Ureter (tissue), 1 donor: ENCODE measurements at places on chromosomes 7 and 10. TPM values are rescaled to one million over a fixed set of nuclear protein-coding genes. Genes with fewer than 3 reads are reported as not detected.

- DNase-seq: no peak
These were observed 21.0 kb downstream of the ITPRIP start for GRCh38 chr10:104317269-104317710.

Gene SLC26A3
- 0.31 TPM for total RNA-seq

Gene GNAI1
- total RNA-seq: 53.6 TPM

- no peak for DNase-seq
These were observed 126.9 kb upstream of the TBX20 start for GRCh38 chr7:35380739-35381224.

Gene ADIRF
- total RNA-seq: 790 TPM

DNA sequence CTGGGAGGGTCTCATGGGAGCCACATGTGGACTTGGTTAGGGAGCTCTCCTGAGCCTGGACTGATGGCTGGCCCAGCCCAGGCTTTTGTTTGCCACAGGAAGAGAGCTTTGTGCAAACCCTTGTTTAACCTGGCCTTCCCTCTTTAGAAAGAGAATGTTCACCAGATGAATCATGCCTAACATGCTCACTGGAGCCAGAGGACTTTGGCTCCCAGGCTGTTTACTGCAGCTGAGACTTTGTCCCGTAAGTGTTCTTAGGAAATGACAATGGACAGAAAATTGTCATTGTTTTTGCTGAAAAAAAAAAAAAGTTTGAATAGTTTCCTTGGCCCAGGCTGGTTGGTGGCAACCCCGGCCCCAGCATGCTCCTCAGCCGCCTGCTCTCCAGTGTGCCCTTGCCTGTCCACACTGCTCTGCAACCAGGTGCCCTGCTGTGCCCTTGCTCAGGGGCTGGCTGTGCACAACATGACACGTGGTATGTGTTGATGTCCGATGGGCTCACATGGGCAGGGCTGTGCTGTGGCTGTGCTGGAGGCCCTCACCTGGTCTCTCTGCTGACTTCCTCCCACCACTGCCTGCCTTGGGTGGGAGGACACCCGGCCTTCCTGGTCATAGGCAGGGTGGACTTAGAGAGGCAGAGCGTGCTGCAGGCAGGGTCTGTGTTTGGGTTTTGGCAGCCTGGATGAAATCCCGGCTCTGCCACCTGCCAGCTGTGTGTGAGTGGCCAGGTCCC lies 215.3 kb upstream of the ZNF32 start:
- no peak for DNase-seq

DNA sequence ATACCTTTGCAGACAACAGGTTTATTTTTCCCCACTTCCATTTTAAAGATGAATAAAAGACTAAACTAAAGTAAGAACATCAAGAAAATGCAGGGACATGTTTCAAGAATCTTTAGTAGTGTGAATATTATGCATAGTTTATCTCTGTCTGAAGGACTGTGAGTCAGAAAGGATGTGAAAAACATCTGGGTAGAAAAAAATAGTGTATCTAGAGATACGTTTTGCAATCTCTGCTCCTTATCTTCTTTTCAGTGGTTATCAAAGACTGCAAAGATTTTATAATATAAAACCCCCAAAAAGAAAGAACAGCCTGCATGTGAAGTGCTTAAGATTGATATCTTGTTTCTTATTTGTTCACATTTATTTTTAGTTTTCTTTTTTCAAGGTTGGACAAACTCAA lies 101.9 kb upstream of the ARHGAP21 start:
- no peak for DNase-seq

GRCh38 chr7:30068117-30068516 lies 39.9 kb downstream of the PLEKHA8 start:
- no peak for DNase-seq

DNA sequence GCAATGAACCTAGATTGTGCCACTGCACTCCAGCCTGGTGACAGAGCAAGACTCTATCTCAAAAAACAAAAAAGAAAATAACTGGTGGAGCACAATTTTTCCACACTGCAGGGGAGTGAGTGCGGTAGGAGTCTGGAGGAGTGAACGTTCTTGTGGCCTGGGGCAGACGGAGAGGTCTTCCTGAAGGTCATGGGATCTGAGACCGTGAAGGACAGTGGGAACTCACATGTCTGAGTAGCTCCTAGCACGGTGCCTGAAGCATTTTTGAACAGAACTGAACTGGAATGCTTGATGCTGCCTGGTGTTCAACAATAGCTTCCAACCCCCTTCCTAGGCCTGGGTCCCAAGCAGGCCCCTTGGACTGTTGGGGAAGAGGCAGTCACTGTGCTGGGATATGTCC lies 84.3 kb upstream of the PODXL start:
- DNase-seq: no peak

DNA sequence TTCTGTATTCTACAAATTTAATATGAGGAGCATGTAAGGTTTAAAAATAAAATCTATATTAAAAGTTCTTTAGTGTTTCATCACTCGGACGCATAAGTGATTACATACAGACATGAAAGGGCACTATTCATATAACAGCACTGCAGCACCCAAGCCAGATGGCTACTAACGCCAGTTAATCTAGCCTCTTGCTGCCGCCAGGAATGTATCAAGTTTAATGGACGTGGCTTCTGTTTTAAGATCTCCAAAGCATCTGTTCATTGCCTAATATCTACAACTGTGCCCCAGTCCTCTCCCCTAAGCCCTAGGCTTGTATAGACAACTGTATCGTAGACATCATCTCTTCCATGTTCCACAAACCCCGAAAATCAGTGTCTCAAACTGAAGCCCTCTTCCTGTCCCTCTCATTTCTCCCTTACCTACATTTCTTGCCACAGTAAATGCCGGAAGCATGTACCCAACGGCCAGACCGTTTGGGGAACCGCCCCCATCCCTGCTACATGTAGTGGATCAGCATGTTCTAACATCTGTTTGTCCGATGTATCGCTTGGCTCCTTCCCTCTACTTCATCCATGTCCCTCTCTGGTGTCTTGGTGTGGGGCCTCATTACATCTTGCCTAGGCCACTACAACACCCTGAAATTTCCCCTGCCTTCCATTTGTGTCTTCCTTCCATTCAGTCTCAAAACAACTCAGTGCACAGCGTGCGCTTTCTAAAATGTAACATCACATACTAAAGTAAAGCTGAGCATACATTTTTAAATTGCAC lies 147.5 kb upstream of the RSU1 start:
- DNase-seq: no peak

Gene KCND2
- 4.9 TPM for total RNA-seq

DNA sequence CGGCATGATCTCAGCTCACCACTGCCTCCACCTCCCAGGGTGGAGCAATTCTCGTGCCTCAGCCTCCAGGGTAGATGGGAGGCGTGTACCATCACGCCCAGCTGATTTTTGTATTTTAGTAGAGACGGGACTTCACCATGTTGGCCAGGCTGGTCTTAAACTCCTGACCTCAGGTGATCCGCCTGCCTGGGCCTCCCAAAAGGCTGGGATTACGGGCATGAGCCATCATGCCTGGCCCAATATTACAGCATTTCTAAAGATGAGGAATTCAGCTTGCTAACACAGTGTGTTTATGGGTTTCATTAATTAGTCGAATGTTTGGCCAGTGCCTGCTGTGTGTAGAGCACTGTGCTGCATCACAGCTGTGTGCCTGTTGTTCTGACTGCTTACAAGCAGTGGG lies 3.7 kb downstream of the WDR37 start:
- no peak for DNase-seq

GRCh38 chr10:118405928-118406327 lies 63.8 kb upstream of the FAM204A start:
- DNase-seq: no peak

DNA sequence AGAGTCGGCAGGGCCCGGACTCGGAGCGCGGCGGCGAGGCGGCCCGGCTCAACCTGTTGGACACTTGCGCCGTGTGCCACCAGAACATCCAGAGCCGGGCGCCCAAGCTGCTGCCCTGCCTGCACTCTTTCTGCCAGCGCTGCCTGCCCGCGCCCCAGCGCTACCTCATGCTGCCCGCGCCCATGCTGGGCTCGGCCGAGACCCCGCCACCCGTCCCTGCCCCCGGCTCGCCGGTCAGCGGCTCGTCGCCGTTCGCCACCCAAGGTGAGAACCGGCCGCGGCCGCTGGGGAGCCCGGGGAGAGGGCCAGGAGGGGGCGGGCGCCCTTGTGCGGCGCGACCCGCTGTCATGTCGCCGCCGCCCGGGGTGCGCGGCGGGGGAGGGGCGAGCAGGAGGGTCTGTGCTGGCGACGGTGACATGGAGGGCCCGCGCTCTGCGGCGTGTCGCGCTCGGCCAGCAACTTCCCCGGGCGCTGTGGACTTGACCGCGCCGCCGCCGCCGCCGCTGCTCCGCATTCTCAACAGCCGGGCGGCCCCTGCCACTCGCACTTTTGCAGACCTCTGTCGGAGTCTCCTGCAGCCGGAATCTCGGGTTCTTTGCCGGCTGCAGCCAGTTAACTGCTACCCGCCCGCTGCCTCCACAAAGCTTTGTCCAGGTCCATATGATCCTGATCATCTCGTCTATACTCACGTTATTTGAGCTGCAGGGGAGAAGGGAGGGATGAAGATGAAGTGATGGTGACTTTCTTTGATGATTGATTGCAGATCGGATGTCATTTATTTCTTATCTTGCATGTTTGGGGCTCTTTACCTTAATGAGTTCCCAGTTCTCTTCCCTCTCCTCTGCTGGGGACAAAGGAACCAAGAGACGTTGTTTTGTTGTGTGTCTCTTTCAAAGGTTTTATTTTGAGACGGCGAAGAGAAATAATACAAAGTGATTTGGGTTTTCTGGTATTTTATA lies 869 bp downstream of the TRIM24 start:
- DNase-seq: peak; percentile 49

Gene FRAT2
- total RNA-seq: 11.8 TPM

Gene DLX6
- total RNA-seq: not detected

GRCh38 chr10:129029051-129029450 lies 438.0 kb upstream of the MGMT start:
- DNase-seq: no peak

- no peak for DNase-seq
These were observed 24.9 kb downstream of the CALD1 start for GRCh38 chr7:134804351-134804750.

- no peak for DNase-seq
These were observed 33.7 kb downstream of the CAMK1D start for GRCh38 chr10:12382956-12383531.

Gene CPA2
- not detected for total RNA-seq

DNA sequence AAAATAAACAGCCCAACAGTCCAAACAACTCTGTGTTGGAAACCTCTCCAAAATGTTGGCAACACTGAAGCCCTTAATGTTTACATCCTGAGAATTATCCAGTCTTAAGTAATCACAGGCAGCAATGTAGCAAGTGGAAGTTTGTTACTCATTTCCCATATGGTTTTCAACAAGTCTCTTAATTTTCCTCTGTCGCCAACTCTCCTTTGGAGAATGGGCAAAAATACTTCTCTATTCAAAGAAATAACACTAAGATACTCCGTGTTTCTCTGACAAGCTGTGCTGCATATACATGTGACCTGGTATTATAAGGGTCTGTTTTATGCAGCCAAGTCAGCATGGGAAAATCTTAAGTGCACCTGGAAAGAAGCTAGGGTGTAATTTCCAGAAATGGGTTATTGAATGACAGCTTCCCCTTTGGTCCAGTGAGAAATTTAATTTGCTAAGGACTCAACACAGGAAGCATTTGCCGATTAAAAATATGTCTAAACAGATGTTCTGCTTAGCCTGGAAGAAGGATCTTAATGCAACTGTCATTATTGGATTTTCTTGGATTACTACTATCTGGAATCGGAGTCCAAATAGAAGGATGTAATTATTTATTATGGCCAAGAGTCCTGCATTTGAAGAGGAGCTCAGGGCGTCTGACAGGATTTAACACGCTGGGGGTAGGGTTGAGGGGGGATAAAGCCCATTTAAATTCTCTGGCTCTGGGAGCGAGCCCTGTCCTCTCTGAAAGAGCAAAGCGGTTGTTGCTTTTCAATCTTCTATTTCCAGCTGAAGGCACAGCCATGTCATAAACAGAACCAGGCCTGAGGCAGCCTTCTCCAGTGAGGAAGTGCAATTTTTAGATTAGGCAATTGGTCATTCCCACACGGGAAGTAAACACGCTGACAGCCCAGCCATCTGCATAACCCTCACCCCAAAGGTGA lies 73.1 kb downstream of the TLL2 start:
- DNase-seq: no peak

Gene ABCA13
- 5.2 TPM for total RNA-seq

Gene C10orf105
- 0.34 TPM for total RNA-seq

DNA sequence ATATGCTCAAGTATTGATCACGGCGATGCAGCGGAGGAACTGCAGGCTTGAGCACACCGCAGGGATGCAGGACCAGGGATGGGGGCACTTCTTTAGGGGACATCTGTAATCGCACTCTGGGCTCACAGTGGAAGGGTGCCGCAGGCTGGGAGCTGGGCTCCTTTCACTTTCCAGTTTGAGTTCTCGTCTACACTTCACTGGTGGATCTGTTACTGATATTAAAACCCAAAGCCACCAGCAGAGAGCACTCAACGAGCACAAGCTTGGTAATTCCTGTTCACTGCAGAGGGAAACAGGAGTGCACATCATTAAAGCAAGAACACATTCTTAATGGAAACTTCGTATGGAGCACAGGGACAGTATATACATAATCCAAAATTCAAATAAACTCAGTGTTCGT lies 91.3 kb downstream of the PARD3 start:
- peak; percentile 52 for DNase-seq

Gene LRRC18
- not detected for total RNA-seq

DNA sequence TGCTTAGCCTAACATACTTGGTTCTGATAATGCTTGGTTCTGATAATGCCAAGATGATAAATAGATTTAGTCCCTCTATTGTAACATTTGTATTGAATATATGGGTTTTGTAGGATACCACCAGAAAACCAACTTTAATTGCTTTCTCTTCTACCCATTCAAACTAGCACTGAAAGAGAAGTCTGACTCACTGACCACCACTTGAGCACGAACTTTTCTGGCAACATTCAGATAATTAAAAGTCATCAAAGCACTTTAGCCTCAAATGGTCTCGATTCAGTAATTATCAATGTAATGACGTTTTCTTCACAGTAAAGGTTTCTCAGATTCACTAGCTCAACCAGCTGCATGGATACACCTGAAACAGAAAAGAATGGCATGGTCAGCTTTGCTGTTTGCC lies 63.0 kb downstream of the HDAC9 start:
- DNase-seq: no peak

DNA sequence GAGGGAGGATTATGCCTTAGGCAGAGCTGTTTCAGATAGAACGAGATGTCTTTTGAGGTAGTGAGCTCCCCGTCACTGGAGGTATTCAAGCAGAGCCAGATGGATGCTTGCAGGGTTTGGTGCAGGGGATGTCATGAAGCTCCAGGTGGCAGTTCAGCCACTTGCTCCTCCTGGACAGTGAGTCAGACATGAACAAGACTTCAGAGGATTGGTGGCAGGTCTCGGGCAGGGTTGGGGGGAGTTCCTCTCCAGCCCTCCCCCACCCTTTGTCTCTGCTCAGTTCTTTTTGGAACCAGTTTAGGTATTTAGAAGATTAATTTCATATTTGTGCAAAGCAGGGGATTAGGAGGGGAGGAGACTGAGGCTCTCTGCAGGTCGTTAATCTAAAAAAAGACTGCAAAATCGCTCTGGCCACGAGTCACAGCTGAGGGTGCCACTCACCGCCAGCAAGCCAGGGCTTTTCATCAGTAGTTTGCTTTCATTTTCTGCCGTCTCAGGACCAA lies 21.5 kb upstream of the MYL10 start:
- DNase-seq: no peak
